ENCODE measurements at places on chromosomes 4 and X.

- DNase-seq = no peak
Measured at GRCh38 chr4:138085736-138086305, 156.3 kb downstream of the SLC7A11 start.

GRCh38 chr4:77015390-77015789, 60.4 kb downstream of the CCNI start:
- DNase-seq = no peak

DNA sequence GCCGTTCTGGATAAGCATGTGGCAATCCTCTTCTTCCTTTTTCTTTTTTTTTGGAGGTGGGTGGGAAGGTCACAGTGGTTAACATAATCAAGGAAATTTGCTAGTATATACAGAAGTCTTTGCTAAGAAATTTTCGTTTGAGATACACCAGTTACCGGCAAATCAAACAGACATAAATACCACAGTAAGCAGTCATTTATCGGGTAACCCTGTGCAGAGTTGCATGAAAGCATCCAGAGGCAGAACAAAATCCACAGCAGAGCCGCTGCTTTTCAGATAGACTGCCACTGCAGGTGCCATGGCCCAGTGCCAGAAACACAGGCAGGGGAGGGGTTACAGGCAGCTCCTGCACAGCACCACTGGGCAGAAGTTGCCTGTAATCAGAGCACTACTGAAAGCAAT, 179.1 kb upstream of the MAB21L2 start:
- DNase-seq = peak; percentile 68

DNA sequence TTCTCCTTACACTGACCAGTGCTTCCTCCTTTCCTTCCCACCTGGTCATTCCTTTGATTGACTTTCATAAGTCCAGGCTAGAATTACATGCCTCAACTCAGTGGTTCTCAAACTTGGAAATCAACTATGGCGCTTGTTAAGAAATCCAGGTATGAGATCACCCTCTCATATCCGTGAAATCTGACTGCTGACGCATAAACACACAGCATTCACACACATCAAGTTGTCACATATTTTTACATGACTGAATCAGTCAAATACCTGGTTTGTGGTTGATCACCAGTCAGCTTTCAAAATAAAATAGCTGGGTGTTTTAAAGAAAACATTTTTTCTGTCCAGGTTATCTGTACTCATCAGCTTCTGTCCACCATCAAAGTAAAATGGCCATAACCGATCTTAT, 433.5 kb downstream of the AFF2 start:
- no peak for DNase-seq

DNA sequence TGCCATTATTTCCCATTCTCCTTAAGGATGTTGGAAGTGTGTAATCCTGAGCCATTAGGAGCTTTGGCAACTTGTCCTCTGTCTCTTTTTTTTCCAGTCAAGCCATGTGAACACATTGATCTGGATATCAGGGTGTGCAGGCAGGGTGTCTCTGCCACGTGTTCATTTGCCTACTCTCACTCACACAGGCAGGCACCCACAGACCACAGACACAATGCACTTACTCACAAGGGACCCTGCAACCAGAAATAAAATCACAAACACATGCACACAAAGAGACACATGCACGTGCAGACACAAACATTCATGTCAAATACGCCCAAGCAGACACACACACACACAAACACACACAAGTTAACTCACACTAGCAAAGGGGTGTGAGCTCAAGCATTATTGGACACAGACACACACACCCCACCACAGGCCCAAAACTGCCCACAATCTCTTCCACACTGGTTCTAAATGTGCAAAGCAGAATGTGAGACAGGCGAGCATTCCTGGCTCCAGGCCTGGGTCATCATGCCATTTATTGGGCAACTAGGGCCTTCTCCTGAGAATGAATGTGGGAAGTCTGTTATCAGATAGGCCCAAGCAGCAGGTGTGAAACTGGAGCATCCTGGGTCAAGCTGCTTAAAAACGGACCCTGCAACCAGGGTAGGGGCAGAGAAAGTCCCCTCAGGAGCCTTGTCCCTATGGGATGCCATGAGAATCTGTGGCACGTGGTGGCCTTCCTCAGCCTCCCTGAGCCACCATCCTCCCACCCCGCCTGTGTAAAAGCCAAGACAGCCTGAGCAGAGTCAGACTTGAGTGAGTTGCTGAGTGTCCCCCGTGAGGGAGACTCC, 63.4 kb downstream of the NBDY start:
- DNase-seq = no peak

DNA sequence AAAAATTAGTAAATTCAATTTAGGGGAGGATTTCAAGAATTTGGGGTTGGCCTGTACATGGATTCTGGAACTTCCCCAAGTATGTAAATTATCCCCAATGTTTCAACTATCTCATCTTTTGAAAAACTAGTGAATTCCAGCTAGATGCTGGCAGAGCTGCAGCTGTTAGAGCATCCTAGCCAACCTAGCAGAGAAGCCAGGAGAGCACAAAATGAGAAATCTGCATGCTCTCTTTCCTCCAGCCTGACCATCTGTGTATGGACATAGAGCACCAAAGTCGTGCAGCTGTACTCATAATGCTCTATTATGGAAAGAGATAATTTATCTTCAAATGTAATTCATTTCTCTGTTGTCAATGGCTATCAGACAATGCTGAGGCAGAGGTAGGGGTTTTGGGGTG, 1217.7 kb downstream of the PCDH19 start:
- DNase-seq = no peak

GRCh38 chr4:114318309-114318708, 280.3 kb upstream of the UGT8 start:
- DNase-seq = no peak

DNA sequence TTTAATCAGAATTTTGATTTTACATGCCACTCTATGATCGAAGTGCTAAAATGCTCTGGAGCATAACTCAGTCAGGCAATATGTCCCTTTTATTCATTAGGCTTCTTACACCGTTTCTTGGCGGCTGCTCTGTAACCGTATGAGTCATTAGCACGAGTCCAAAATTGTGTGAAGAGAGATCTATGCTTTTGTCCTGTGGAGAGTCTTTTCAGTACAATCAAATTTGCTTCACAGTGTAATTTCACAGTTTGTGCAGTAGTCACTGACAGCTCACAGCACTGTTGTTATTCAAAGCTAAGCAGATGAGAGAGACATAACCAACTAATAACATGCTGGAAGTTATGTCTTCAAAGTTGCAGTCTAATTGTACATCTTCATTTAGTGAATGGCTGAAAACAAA, 167.8 kb downstream of the PCDH10 start:
- DNase-seq = no peak

DNA sequence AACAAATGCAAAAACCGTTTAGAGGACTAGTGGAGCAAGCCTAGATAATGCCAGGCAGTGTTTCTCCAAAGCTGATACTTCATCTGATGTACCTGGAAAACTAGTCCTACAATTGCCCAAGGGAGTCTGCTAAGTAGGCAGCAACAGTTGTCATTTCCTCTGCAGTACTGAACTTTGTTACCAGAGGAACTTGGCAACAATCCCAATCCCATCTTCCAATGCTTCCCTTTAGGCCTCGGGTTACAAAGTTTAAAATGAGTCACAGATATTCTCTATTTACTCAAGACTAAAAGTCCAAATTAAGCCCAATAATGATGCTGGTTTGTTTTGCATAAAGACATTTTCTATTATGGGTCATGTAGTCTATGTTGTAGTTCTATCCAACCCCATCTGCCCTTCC, 120.0 kb upstream of the GLRA2 start:
- DNase-seq = no peak

DNA sequence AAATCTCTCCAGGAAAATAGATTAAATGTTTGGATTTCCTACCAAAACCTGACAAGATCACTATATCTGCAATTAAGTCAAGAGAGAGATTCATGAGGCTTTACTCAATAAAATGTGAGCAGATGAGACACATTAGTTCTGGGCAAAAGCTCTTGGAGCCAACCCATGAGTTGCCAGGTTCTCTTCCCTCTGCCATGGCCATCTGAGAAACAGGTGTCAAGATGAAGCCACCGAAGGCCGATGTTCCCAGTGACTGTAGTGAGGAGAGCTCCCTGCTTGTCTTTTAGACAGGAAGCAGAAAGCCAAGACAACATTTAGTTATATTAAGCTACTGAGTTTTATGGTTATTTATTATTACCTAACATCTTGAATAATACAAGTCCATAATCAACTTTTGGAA, 1068.7 kb downstream of the STPG2 start:
- DNase-seq = no peak

- DNase-seq = no peak
Measured at GRCh38 chrX:112910418-112910817, 69.8 kb upstream of the AMOT start.

DNA sequence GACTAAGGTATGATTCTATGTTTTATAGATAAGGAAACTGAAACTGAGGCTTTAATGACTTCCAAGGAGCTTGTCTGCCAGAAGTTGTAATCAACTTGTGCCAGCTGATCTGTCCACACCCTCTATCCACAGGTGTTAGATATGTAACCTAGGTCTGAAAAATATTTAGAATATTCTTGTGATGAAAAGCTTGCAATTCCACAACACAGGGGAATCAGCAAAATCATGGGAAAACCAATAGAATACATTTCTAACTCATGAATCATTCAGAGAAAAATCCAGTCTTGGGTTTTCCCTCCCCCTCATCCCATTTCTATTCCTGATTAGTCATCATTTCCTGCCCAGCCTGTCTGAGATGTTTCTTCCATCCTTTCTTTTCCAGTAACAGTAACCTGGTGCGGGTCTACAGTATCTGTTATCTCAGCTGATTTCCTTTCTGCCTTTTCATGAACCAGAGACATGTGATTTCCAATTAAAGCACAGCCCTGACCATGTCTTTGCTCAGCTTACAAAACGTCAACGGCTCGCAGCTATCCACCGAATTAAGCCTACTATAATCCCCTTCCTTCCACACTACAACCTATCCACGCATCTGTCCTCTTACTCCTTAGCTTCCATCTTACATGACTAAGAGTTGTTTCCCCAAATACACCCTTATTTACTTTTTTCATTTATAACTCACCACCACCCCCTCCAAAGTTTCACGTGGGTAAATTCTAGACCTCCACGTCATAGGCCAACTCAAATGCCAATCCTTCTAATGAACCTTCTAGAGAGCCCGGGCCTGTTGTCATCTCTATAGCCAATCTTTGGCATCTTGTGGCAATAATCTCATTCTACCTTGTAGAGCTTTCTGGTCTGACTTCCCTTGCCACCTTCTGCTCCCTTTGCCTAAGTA, 961 bp upstream of the NOCT start:
- no peak for DNase-seq

- no peak for DNase-seq
Measured at GRCh38 chrX:13518126-13518525, 51.3 kb upstream of the EGFL6 start.

DNA sequence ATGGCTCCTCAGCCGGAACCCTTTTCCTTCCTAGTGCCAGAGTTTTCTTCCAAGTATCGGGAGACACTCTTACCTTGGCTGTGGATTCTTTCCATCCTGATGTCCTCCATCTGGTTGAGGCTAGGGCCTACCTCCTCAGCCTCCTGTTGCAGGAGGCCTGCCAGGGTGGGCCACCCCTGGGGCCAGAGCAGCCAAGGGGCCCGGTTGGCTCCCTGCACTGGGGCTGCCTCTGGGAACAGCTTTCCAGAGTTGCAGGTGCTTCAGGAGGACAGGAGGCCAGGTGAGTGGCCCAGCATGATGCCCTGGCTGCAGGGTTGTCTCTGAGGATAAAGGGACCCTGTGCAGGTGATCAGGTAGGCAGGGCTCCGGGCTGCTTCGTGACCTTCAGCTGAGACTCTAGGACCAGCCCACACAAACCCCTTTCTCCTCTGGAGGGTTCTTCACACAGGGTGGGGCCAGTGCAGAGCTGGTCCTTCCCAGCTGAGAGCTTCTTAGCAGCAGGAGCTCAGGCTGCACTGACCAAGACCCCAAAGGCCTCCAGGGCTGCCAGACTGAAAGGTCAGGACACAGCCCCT, 5.3 kb upstream of the GPR78 start:
- DNase-seq = no peak

GRCh38 chr4:101262683-101263082, 84.6 kb downstream of the PPP3CA start:
- no peak for DNase-seq

DNA sequence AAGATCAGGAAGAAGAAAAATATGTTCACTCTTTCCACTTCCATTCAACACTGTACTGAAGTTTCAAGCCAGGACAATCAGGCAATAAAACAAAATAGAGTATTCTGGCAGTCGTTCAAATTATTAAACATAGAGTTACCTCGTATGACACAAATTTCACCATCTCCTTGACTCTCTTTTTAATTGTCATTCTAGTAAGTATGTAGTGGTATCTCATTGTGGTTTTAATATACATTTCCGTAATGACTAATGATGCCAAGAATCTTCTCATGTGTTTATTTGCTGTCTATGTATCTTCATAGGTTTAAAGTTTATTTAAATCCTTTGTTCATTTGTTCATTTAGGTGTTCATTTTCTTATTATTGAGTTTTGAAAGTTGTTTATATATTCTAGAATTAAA, 352.2 kb downstream of the IDS start:
- DNase-seq = no peak

DNA sequence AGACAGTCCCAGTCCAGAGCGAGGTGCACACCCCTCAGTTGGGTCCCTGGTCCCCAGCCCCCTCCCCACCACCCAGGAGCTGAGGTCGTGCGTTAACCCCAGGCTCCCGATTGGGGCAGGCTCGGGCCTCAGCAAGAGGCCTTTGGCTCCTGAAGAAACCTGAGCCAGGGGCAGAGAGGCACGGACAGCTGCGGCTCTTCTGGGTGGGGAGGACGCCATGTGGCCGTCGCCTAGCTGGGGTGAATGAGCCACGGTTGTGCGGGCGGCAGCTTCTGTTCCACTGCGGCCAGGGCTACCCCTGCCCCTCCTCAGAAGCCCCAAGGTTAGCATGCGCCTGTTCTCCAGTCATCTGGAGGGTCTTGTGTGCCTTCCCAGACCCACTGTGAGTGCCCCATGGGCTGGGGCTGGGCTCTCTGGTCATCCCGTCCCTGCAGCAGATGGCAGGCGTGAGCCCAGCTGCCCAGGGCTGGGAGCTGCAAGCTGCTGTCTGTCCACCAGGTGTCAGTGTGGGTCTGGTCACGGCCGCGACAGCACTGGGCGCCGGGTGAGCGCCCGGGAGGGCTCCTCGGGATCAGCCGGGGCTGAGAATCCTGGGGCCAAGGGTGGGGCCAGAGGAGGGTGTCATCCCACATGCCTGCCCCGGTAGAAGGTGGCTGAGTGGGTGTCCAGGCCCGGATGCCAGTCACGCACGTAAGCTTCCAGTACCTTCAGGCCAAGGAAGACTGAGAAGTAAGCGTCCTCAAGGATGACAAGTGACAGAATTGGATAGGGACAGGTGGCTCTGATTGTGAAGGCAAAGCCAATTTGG, 21.9 kb downstream of the ATP2B3 start:
- no peak for DNase-seq

DNA sequence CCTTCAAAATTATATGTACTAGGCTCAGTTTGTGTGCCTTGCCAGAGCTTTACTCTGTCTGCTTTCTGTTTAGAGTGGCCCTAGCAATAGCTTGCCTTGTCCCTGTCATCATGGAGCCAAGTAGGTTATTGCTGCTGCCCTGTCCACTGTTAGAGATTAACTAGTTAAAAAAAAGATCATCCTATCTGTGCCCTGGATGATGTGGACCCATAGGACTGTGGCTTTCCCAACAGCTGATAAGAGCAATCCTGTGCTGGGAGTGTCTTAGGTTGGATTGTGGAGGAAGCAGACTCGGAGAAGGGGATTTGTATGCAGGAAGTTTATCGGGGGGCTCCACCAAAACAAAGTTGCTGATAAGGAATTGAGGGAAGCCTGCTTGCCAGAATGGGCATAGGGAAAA, 23.8 kb downstream of the PPP1R2C start:
- DNase-seq = no peak

Data from SHP77 (cell line).